ENCODE measurements at places on chromosomes 7 and 10.
A peak's percentile ranks its signal among the peaks of the same experiment; 100 is the strongest.

GRCh38 chr10:21327289-21327993 is 198.0 kb downstream of the SKIDA1 start:
- no peak for DNase-seq

DNA sequence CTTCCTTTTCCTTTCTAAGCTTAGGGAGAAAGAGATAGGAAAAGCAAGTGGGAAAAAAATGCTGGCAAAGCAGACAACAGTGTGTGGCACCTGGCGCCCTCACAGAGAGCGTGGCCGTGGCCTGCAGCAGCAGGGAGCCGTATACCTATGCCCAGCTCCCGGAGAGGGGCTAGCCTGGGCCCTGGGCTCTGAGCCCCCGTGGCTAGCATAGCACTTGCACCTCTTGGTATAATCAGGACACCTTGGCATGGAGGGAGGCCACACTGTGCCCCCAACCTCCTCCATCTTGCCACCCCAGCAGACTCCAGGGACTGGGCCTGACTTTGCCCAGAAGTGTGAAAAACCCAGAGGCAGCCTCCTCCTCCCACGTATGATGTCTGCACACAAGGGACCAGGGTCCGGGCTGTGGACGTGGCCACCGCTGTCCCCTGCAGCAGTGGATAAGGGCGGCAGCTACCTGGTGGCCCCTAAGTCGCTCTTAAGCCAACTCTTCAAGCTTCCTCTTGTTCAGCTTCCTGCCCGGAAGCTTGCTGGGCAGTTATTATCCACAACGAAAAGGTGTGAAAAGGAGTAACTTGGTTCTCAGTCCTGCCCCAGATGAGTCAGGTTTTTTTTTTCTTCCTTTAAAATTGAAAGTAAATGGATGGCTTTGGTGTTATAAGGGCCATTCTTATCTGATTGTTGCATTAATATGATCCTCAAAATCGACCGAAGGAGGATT is 249.1 kb upstream of the PITRM1 start:
- no peak for DNase-seq

- no peak for DNase-seq
These were observed 68.5 kb downstream of the CRTAC1 start for GRCh38 chr10:97961945-97962344.

GRCh38 chr10:25162391-25162790 is 12.4 kb upstream of the GPR158 start:
- no peak for DNase-seq

DNA sequence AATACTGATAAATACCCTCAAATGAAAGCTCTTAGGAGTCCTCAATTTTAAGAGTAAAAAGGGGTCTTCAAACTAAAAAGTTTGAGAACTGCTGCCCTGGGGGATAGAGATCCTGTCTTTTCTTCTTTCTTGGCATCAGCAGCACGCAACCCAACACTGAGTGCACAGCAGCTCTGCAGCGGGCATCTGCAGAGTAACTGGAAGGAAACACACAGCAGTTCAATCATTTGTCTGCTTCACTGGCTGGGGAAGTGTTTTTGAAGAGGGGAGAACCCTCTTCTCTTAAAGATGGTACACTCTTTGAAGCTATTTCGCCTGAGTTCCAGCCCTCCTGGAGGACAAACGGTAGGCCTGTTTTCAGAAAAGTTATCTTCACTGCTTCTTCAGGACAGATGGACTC is 193.6 kb downstream of the FGFR2 start:
- no peak for DNase-seq

DNA sequence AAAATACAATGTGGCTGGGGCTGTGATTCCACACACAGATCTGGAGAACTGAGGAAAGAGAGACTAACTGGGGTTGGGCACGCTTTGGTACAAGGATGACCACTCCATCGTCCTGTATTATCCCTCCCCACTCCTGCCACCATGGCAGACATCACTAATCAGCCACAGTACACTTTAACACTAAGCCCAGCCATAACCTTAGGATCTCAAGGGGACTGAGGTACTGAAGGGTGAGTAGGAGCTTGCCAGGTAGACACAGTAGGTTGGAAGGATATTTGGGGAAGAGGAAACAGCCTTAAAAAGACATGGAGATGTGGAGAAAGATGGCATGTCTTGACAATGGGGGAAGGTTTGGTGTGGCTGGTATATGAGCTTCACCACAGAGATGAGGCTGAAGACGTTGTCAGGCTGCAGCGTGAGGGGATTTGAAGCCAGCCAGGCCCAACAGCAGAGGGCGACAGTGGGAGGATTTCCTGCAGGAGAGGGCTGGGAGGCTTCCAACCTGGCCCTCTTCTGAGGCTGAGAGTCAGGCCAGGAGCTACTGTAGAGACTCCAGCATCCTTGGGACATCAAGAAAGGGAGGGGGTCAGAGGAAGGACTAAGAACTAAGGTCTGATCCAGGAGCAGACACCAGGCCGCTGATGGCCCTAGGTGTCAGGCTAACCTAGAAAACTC is 58.6 kb upstream of the COL13A1 start:
- no peak for DNase-seq

GRCh38 chr10:21503542-21503941 is 21.9 kb downstream of the SKIDA1 start:
- no peak for DNase-seq

- DNase-seq: no peak
These were observed 6.1 kb downstream of the WDR86 start for GRCh38 chr7:151403764-151404163.

DNA sequence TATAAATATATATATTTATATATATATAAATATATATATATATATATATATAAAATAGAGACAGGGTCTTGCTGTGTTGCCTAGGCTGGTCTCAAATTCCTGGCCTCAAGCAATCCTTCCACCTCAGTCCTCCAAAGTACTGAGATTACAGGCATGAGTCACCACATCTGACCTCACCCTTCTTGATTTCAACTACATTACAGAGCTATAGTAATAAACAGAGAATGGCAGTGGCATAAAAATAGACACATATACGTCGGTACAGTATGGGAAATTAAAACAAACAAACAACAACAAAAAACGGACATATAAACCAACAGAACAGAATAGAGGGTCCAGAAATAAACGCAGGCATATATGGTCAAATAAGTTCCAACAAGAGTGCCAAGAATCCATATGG is 77.6 kb upstream of the PPP1R3A start:
- DNase-seq: no peak

DNA sequence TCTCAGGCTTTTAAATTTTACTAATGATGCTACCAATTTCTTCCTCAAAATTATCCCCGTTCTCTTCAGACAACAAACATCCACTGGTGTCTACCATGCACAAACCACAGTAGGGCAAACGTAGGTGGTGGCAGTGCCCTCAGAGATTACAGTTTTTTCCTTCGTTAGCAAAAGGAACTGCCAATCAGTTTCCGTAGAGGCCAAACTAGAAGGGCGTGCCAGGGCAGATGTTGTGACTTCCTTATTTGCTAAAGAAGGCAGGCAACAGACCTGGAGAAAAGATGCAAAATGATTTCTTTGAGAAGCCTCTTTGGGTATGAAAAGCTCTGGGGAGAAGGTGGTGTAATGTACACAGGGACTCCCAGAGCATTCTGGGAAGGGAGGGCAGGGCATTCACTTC is 7.6 kb upstream of the FAM180A start:
- no peak for DNase-seq

DNA sequence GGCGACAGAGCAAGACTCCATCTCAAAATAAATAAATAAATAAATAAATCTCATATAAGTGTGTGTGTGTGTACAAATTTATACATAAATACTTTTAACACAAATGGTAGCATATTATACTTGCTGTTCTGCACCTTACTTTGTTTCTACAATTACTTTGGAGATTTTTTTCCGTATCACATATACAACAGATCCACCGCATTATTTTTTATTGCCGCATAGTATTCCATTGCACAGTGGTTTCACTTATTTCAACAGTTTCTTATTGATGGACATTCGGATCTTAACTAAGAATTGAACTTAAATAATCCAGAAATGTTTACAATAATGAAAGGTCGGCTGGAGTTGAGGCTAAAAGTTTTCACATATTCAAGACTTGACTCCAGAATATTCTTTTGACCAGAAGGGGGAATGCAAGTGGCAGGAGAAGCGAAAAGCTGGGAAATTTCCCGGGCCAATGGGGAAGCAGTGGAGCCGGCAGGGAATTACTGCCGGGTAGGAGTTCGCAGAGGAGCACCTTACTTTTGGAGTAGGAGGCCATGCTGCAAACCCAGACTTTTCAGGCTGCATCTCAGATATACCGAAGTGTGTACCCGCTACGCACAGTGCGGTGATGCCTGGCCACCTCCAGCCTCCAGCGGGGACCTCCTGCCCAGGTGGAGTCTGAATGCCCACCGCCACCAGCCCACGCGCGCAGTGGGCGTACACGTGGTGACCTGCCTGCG is 415 bp upstream of the CNNM1 start:
- DNase-seq: no peak

DNA sequence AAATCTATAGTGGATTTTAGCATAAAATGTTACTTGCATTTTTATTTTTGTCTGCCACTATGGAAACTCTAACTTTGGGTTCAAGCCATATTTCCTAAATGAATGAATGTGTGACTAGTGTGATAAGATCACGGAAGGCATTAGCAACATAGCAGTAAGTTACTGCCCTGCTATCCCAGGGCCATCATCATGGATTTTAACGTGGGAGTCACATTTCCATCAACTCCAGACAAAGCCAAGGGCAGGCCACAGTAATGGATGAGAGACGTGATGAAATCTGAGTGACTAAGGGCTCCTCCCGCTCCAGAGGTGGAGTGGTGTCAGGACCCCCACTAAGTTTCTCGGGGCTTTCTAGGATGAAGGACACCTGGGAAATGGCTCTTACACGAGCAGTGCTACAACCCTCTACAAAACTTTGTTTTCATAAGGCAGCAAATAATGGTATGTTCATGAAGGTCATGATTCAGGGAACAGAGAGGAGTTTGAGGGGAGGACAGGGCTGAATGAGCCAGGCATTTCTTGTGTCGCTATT is 34.3 kb downstream of the C10orf120 start:
- DNase-seq: no peak

GRCh38 chr7:90582164-90582563 is 14.0 kb upstream of the CDK14 start:
- no peak for DNase-seq

- no peak for DNase-seq
These were observed 51.1 kb upstream of the AHR start for GRCh38 chr7:17247357-17247756.

- DNase-seq: no peak
These were observed 6.2 kb downstream of the ABI1 start for GRCh38 chr10:26854524-26854923.

DNA sequence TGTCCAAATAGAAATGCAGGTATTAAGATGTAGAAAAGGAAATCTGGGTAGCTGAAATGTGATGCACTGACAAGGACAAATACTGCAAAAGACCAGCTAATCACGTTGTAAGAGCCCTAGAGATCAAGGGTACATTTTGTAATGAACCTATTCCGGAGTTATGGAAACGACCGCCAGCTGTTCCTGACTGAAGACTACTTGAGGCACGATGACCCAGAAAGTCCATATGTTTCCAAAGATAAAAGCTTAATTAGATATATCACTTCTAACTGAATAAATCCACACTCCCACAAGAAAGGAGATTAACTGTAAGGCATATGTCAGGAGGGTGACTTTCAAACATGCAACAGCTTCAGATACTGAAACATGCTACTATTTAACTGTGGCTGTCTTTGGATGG is 253.5 kb downstream of the NSUN6 start:
- DNase-seq: no peak

GRCh38 chr10:127462643-127463295 is 86.3 kb upstream of the NPS start:
- DNase-seq: no peak

GRCh38 chr7:69738396-69738951 is 140.2 kb downstream of the AUTS2 start:
- DNase-seq: no peak

DNA sequence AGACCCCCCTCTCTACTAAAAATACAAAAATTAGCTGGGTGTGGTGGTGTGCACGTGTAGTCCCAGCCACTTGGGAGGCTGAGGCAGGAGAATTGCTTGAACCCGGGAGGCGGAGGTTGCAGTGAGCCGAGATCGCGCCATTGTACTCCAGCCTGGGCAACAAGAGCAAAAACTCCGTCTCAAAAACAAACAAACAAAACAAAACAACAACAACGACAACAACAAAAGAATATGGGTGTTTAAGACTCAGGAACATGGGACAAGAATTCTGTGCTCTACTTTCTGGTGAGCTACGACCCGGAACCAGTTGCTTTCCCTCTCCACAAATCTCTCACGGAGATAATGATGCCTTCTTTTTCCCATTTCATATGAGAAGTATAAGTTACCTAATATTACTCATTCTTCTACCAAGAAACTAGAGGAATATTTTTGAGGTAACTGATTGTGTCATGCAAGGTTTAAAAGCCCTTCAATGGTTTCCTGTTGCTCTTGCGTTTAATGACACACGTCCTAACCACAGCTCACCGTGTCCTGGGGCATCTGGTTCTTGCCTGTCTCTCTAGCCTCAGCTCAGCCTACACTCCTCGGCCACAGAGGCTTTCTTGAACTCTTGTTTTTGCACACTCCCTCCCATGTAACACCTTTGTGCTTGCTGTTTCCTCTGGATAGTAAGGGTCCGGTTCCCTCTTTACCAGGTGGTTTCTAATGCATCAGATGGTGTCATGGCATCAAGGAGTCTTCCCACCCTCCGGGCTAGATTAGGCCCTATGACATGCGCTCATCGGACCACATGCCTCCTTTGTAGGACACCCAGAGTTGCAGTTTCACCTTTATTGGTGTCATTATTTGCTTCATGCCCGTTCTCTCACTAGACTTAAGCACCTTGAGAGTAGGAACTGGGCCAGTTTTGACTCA is 67.5 kb downstream of the PFKFB3 start:
- DNase-seq: peak; percentile 89

DNA sequence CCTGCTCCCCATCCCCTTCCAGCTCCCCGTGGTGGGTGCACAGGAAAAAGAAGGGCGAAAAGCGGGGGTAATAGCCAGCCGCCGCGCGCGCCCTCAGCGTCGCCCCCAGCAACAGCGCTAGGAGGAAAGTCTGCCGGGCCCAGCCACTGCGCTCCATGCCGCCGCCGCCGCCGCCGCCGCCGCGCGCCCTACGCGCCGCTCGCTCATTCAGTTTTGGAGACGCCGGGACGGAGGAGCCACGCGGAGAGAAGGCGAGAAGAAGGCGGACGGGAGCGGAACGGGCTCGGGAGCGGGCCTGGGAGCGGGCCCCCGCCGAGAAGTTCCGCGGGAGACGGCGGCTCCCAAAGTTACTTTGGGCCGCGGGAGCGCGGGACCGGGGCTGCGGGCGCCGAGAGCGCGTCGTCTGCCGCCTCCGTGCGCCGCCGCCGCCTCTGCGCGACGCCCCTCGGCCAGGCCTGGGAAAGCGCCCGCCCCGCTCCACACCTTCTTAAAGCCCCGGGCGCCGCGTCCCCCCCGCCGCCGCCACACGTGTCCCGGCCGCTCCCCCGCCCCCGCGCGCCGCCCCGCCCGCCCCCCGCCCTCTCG is at the start of gene RELN:
Gene RELN (minus strand): TSS at position 459 of the 585 bp plus-strand sequence. CDS start 302 bp downstream, at position 157.
- DNase-seq: no peak

GRCh38 chr7:121604627-121605316 is 208.7 kb upstream of the FAM3C start:
- DNase-seq: no peak

All from stimulated activated CD8-positive, alpha-beta memory T cell treated with anti-CD3 and anti-CD28 coated beads, Interleukin-7, amount 100 ng/mL, for 48 hours (primary cell).